ENCODE measurements at places on chromosomes 1 and 21. TPM values are rescaled to one million over a fixed set of nuclear protein-coding genes. Genes with fewer than 3 reads are reported as not detected.

GRCh38 chr1:231272173-231272572 is 31.2 kb downstream of the GNPAT start:
- peaks cover 12% of the 10 kb centered on the region for H3K36me3 ChIP-seq
- no peaks in the 10 kb centered on the region for H3K4me1 ChIP-seq
- H3K27me3 ChIP-seq, result no peaks in the 10 kb centered on the region
- H3K4me3 ChIP-seq, result no peak overlapping the region

DNA sequence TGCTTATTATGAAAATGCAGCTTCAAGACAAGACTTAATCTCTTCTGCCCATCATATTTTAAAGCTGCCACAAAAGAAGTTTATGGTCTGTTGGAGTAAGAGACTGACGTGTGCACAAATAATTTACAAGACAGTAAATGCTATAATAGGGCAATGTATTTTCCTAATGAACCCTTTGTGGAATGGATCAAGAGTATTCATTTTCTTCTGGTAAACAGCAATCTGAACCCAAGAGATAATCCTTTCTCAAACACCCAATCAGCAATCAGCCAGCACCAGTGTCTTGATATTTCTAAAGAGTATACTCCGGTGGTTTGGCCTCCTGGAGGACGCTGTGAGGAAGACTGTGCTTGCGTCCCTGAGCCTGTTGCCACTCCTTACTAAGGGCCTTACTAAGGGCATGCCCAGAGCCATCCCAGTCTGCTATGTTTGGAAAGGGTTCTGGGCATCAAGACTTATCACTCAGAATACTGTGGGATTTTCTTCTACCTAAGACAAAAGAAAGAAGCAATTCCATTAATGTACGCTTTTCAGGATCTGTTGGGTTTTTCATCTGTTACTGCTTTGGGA is 48.8 kb upstream of the LRRC8D start:
- no peak for DNase-seq
- no peaks in the 10 kb centered on the region for H3K4me1 ChIP-seq
- H3K27me3 ChIP-seq, result no peaks in the 10 kb centered on the region
- H3K27ac ChIP-seq, result no peak overlapping the region

- H3K27ac ChIP-seq, result no peak overlapping the region
- DNase-seq, result no peak
- no peaks in the 10 kb centered on the region for H3K36me3 ChIP-seq
- H3K4me3 ChIP-seq, result no peak overlapping the region
- peaks cover 4% of the 10 kb centered on the region for H3K4me1 ChIP-seq
Observed at GRCh38 chr1:183589874-183590243, 400 bp downstream of the NCF2 start.

DNA sequence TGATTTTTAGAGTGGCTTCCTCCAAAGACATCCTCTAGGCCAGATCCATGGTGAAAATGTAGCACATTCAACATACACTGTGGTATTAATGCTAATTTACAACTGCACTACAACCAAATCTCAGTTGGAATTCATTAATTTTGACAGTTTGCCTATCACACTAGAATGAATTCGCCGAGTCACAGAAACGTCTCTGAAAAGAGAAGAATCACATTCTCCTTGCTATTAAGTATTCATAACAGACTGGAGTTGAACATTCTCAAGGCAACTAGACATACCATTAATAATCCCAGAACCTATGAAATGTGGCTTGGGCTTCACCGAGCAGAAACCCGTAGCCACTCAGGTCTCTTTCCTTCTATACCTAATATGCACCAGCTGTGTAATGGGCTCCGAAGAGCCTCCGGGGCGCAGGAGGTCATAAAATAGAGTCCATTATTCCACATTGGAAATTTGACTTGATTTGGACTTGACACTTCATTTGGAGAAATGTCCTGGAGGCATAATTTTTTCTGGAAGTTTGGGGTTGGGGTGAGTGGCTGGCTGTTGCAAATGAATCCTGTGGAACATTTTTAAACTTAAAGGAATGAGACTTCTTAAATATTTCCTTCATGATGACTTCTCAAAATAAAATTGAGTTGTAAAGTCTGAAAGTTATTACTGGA is 117.1 kb downstream of the DSCAM start:
- no peak for DNase-seq
- H3K27me3 ChIP-seq, result no peaks in the 10 kb centered on the region
- H3K4me3 ChIP-seq, result no peak overlapping the region
- H3K27ac ChIP-seq, result no peak overlapping the region

DNA sequence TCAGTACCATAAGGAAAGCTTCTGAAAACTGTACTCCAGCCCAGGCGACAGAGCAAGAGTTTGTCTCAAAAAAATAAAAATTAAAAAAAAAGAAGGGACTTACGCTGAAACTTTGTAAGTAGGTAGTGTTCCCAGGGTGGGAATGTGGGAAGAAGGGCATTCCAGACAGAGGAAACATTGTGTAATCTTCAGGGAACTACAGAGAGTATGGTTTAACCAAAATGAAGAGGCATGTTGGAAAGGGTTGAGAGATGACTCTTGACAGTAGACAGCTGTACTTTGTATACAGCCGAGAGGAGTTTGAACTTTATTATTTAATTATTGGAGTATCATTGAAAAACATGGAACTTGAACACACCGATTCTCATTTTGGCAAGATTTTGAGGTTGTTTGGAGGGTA is 43.0 kb downstream of the PPP2R5A start:
- no peak overlapping the region for H3K27ac ChIP-seq
- no peaks in the 10 kb centered on the region for H3K36me3 ChIP-seq
- H3K4me1 ChIP-seq, result no peaks in the 10 kb centered on the region
- DNase-seq, result no peak

- no peaks in the 10 kb centered on the region for H3K36me3 ChIP-seq
- H3K4me3 ChIP-seq, result no peak overlapping the region
- H3K27me3 ChIP-seq, result no peaks in the 10 kb centered on the region
- no peaks in the 10 kb centered on the region for H3K4me1 ChIP-seq
- H3K27ac ChIP-seq, result no peak overlapping the region
Observed at GRCh38 chr1:100569888-100570287, 31.9 kb downstream of the GPR88 start.

The LRRC7 gene
- not detected for total RNA-seq

The CC2D1B gene
- total RNA-seq, result 21.7 TPM

The FAM177B gene
- total RNA-seq, result not detected

All from H9 (cell line).